RWPE2 (cell line): ENCODE measurements at places on chromosomes 6 and 20.

DNA sequence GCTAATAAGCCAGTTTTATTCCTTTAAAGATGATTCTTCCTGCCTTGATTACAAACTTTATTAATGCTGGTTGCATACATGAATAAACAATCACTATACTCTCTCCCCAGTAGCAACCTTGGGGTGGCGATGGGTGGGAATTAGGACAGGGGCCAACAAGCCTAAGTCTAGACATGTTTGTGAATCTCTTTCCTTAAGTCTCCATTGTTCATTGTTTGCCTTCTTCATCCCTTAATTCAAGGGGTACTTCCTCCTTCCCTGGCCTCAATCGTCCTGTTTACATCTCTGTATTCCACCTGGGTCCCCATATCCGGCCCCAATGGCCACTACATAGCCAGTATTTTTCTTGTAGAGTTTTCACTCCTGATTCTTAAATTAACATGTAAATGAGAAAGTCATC is 66.0 kb downstream of the ARHGAP18 start:
- DNase-seq = no peak

DNA sequence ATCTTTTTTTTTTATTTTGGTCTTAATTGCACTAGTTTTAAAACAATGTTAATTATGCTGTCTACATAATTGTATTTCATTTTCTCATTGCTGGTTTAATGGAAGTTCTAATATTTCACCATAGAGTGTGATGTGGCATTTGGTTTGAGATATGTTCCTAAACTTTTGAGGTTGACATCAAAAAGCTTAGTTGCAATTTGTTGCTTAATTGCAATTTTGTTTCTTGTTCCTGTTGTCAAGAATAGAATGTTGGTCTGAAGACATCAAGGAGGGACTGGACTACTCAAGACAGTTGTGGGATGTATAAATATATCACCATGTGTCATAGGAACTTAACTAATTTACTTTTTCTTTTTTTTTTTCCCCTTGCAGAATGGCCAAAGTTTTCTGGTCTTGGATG is 12.5 kb downstream of the HSF2 start:
- no peak for DNase-seq

GRCh38 chr20:5356941-5357340 is 40.2 kb upstream of the PROKR2 start:
- DNase-seq = no peak

- no peak for DNase-seq
Observed at GRCh38 chr6:119043783-119044182, 34.7 kb downstream of the FAM184A start.

- DNase-seq = no peak
Observed at GRCh38 chr6:120918137-120918536, 416.1 kb downstream of the TBC1D32 start.

- no peak for DNase-seq
Observed at GRCh38 chr6:90508753-90509152, 78.1 kb downstream of the MAP3K7 start.

GRCh38 chr20:2212456-2213015 is 83.3 kb upstream of the TGM3 start:
- no peak for DNase-seq
